Uterus (tissue), 4 donors: ENCODE measurements at places on chromosomes 12 and 14.

DNA sequence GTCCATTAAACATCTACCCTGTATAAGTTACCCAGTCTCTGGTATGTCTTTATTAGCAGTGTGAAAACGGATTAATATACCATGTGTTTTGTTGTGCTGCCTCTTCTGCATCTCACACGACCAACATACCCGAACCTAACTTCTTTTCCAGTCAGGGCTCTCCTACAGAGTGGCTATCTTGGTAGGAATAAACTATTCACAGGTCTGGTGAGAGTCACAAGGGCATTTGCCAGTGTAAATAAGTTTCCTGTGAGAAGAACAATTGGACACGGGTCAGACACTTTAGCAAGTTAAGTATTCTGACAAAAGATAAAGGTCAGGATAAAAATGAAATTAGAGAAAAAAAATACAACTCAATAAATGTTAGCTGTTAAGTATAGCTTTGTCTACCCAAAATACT, 60.9 kb downstream of the MYF5 start:
- no peaks in the 10 kb centered on the region for H3K36me3 ChIP-seq
- H3K27me3 ChIP-seq: no peaks in the 10 kb centered on the region
- no peak overlapping the region for H3K4me3 ChIP-seq
- H3K4me1 ChIP-seq: no peaks in the 10 kb centered on the region

DNA sequence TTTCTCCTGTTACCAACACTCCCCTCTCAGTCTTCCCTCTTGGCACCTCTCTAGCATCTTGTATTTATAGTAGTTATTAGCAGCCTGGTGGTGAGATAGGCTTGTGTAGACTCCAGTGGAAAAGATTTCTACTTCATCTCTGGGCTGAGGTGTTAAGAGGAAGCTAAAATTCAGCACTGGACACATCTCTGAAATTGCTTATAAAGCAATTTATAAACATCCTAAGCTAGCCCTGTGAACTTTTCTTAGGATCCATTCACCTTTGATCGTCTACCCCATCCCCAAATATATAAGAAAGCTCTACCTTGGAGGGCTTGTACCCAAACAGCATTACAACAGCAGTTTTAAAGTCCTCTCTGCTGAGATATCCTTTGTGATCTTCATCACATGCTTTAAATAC, 928 bp downstream of the EFCAB11 start:
- H3K36me3 ChIP-seq: no peaks in the 10 kb centered on the region
- DNase-seq: no peak
- H3K4me1 ChIP-seq: peaks cover 9% of the 10 kb centered on the region

DNA sequence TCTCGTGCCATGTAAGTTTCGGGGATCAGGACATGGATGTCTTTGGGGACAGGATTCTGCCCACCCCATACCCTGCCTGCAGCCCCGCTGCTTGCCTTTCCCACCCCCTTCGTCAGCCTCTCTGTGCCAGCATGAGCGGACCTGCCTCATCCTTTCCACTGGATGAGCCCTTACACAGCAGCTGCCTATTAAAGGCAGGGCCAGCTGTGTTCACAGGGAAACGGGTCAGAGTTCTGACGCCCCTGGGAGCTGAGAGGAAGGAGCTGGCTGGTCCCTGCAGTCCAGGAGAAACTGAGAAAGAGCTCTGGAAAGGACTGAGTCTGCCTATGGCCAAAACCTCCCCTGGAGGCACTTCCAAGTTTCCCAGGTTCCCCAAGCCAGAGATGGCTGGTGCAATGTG, 83.5 kb upstream of the NCOR2 start:
- H3K4me1 ChIP-seq: no peaks in the 10 kb centered on the region
- H3K4me3 ChIP-seq: no peak overlapping the region
- H3K27ac ChIP-seq: no peak overlapping the region
- H3K27me3 ChIP-seq: no peaks in the 10 kb centered on the region

DNA sequence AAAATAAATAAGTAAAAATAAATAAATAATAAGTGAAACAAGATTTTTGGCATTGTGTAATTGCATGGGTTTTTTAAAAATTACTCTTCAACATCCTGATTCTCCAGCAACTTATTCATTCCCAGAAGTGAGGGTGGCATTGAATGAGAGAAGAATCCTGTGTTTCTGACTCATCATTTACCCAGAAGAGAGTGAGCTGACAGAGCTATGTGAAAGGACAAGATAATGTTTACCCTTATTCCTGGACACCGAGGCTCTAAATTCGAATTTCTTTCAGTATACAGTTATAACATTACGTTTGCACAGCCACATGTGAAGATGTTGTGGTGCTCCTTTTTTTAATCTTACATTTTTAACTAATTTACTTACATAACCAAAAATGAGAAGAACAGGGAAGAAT, 36.4 kb downstream of the BBS10 start:
- no peaks in the 10 kb centered on the region for H3K36me3 ChIP-seq
- H3K4me1 ChIP-seq: no peaks in the 10 kb centered on the region
- DNase-seq: no peak
- no peaks in the 10 kb centered on the region for H3K27me3 ChIP-seq
- H3K27ac ChIP-seq: no peak overlapping the region
- no peak overlapping the region for H3K4me3 ChIP-seq

DNA sequence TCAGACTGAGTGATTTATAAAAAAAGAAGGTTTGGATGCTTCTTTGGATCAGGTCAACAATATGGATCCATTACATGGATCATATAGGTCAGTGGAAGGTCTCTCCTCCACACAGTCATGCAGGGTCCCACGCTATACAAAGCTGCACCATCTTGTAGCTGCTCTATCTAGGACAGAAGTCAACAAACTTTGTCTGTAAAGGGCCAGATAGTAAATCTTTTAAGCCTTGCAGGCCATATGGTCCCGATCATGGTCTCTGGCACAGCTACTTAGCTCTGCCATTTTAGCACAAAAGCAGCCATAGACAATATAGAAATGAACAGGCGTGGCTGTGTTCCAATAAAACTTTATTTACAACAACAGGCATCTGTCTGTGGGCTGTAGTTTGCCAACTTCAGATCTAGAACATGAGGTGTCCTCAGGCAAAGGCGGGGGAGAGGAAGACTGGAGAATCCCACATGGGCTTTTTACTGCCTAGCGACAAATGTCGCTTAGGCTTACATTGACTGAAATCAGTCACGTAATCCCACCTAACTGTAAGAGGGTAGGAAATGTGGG, 36.7 kb downstream of the TMEM233 start:
- no peak for DNase-seq
- H3K27ac ChIP-seq: no peak overlapping the region
- H3K36me3 ChIP-seq: no peaks in the 10 kb centered on the region
- H3K4me1 ChIP-seq: no peaks in the 10 kb centered on the region
- no peak overlapping the region for H3K4me3 ChIP-seq

- no peak overlapping the region for H3K4me3 ChIP-seq
- H3K27me3 ChIP-seq: no peaks in the 10 kb centered on the region
- no peak overlapping the region for H3K27ac ChIP-seq
- H3K36me3 ChIP-seq: no peaks in the 10 kb centered on the region
Measured at GRCh38 chr14:36424478-36425102, 95.4 kb downstream of the NKX2-1 start.

DNA sequence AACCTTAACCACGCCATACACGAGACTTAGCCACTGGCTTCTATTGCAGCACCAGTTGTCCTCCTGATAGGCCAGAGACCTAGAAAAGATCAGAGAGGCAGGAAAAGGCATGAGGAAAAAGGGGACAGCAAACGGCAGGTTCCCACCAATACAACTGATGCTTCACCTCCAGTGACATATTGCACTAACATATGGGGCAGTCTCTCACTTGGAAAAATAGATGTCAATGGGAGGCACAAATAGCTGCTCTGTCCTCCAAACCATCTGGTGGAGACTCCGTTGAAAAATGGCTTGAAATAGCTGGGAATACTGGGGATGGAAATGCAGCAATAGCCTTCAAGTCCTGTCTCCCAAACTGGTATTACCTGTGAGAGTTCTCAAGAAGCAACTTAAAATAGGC, 20.3 kb downstream of the SLC8A3 start:
- no peaks in the 10 kb centered on the region for H3K27me3 ChIP-seq
- H3K36me3 ChIP-seq: no peaks in the 10 kb centered on the region
- no peak overlapping the region for H3K27ac ChIP-seq
- DNase-seq: no peak
- no peaks in the 10 kb centered on the region for H3K4me1 ChIP-seq
- H3K4me3 ChIP-seq: no peak overlapping the region

DNA sequence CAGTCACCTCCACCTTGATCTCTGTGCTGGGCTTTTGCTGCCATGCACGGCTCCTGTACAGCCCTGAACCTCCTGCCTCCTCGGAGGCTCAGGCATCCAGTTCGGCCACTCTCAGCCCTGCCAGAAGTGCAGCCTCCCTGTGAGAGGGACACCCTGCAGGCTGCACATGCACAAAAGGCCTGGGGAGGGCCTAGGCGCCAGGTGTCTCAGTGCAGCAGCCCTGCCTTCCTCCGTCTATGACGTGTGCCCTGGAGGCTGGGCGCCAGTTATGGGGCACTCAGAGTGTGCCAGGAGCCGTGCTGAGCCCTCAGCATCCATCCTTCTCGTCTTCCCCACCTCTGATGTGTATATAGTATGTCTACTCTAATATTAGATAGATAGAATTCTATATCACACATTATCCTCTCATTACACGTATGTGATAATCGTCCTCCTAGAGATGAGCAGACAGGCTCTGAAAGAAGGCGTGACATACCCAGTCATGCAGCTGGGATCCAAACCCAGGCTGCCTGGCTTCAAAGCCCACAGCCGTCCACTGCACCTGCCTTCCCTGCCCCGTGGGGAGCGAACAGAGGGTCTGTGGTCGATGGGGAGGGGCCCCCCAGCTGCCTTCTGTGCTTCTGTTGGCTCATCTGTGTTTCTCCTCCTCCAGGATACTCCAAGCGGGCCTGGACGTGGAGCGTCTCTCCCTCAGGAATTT, 101.1 kb downstream of the B4GALNT3 start:
- H3K4me1 ChIP-seq: no peaks in the 10 kb centered on the region
- H3K4me3 ChIP-seq: no peak overlapping the region
- H3K27ac ChIP-seq: no peak overlapping the region
- no peak for DNase-seq

GRCh38 chr12:71250166-71250565, 92.4 kb upstream of the TSPAN8 start:
- H3K4me1 ChIP-seq: no peaks in the 10 kb centered on the region
- no peak overlapping the region for H3K4me3 ChIP-seq
- no peak overlapping the region for H3K27ac ChIP-seq

DNA sequence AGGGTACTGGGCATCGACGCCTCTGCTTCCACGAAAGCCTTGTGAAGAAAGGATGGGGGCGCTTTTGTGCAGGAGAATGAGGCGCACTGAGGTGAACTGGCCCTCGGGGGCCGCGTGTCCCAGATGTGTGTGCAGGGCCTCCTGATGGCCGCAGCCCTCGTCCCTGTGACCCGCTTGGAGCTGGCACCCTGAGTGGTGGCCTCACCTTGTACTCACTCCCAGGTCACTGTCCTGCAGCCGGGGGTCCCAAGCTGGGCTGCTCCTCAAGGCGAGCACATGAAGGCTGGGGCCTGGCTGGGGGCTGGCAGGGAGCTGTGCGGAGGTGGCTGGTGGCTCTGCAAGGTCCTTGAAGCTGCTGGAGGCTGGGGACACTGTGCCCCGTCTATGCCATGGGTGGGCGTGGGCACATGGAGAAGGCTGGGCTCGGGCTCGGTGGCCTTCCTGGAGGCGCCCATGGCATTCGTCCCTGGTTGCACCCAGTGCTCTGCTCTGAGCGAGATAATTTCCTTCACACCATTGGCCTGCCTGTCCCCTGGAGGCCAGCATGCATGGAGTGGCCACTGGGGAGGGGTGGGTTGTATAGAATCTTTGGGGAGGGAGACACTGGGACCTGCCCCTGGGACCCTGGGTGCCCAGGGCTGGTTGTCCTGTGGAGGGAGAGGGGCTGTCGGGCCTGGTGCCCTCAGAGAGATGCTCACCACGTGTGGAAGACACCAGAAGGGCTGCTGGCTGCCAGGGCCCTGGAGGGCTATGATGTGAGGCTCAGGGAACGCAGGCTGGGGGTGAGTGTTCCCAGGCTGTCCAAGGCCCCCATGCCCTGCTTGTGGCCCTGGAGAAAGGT, 79.3 kb downstream of the TMEM121 start:
- no peak overlapping the region for H3K27ac ChIP-seq
- no peaks in the 10 kb centered on the region for H3K4me1 ChIP-seq
- no peak overlapping the region for H3K4me3 ChIP-seq
- H3K36me3 ChIP-seq: no peaks in the 10 kb centered on the region
- H3K27me3 ChIP-seq: no peaks in the 10 kb centered on the region
- DNase-seq: no peak

- no peak overlapping the region for H3K4me3 ChIP-seq
- DNase-seq: no peak
- no peak overlapping the region for H3K27ac ChIP-seq
- H3K36me3 ChIP-seq: no peaks in the 10 kb centered on the region
- no peaks in the 10 kb centered on the region for H3K4me1 ChIP-seq
Measured at GRCh38 chr12:80050236-80050635, 49.1 kb upstream of the OTOGL start.

DNA sequence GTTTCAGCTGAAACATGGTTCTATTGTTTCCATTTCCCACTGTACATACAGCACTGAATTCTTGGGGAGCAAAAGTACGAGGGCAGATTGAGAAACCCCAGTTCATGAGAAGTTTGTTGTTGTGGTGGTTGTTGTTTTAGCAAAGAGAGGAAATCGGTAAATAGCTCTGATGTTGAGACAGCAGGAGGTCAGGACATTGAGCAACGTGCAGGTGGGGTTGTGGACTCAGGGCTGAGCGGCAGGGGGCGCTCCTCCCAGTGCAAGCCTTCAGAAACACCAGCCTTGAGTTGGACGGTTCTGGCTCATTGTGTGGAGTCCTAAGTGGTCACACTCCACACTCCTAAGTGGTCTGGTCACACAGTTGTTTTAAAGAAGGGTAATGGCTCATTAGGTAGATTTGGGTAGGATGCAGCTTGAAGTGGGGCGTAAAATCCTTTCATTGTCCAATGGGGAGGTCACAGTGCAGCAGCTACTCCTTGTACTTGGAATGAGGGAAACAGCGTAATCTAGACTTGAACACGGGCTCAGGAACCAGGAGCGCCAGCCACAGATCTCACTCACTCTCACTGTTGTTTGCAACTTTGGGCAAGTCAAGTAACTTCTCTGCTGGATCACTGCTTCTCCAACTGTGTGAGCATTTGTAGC, 14.5 kb upstream of the PWP1 start:
- H3K36me3 ChIP-seq: no peaks in the 10 kb centered on the region
- DNase-seq: no peak
- H3K27ac ChIP-seq: no peak overlapping the region
- H3K4me3 ChIP-seq: no peak overlapping the region
- no peaks in the 10 kb centered on the region for H3K27me3 ChIP-seq

GRCh38 chr14:73457041-73457923, 1.1 kb downstream of the NUMB start:
- H3K27ac ChIP-seq: peak overlapping the region; percentile 89
- H3K4me1 ChIP-seq: no peaks in the 10 kb centered on the region
- H3K4me3 ChIP-seq: peak overlapping the region; percentile 88
- no peaks in the 10 kb centered on the region for H3K36me3 ChIP-seq

- no peak for DNase-seq
- H3K27me3 ChIP-seq: no peaks in the 10 kb centered on the region
- H3K4me1 ChIP-seq: no peaks in the 10 kb centered on the region
- no peak overlapping the region for H3K4me3 ChIP-seq
- H3K36me3 ChIP-seq: no peaks in the 10 kb centered on the region
- no peak overlapping the region for H3K27ac ChIP-seq
Measured at GRCh38 chr14:63174760-63175191, 29.5 kb upstream of the RHOJ start.
